ENCODE measurements at places on chromosomes 16 and 17. TPM values are rescaled to one million over a fixed set of nuclear protein-coding genes. Genes with fewer than 3 reads are reported as not detected.
A peak's percentile ranks its signal among the peaks of the same experiment; 100 is the strongest.

- no peak for DNase-seq
Measured at GRCh38 chr17:9677411-9677810, 32.1 kb downstream of the USP43 start.

- DNase-seq: no peak
Measured at GRCh38 chr17:42883802-42884558, 16.6 kb upstream of the G6PC1 start.

- peak; percentile 66 for DNase-seq
Measured at GRCh38 chr16:87048730-87049115, 268.5 kb downstream of the C16orf95 start.

DNA sequence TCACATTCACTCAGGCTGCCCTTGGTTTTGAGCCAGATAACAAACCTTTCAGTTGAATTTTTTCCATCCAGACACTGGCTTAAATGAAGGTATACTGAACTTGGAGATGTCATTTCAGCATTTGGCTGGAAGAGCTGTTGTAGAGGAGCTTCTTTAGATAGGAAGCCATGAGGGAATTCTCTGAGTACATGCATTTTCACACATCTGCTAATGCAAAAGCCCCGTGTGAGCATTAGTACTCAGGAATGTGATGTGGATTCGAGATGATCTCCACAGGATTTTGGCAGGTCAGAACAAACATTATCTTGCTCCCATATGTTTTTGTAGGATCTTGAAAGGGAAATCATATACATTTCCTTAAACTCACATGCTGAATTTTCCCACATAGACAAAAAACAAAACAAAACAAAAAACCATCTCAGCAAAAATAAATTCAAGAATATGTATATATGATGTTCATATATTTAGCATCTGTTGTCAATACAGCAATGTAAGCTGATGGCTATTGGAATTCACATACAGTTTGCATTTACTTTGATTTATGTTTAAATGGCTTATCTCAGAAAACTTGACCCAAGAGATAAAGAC lies 277.2 kb upstream of the TBX2 start:
- peak; percentile 73 for DNase-seq

DNA sequence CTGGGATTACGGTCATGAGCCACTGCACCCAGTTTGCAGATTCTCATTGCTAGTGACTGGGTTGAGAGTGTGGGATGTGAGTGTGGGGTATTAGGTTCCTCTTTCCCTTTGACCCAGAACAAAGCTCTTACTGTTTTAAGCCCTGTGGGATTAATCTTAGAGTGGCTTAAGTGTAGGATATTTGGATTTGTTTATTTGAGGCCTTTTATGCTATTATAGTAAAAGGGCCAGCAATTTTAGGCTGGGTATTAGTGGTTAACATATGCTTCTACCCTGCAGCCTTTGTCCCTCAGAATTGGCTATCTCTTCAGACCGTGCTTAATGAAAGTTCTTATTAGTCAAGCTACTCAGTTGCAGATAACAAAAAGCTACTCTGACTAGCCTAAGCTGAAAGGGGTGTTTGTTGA lies 3.2 kb downstream of the SGF29 start:
- DNase-seq: no peak

- DNase-seq: no peak
Measured at GRCh38 chr17:1978396-1978949, 46.7 kb downstream of the RTN4RL1 start.

DNA sequence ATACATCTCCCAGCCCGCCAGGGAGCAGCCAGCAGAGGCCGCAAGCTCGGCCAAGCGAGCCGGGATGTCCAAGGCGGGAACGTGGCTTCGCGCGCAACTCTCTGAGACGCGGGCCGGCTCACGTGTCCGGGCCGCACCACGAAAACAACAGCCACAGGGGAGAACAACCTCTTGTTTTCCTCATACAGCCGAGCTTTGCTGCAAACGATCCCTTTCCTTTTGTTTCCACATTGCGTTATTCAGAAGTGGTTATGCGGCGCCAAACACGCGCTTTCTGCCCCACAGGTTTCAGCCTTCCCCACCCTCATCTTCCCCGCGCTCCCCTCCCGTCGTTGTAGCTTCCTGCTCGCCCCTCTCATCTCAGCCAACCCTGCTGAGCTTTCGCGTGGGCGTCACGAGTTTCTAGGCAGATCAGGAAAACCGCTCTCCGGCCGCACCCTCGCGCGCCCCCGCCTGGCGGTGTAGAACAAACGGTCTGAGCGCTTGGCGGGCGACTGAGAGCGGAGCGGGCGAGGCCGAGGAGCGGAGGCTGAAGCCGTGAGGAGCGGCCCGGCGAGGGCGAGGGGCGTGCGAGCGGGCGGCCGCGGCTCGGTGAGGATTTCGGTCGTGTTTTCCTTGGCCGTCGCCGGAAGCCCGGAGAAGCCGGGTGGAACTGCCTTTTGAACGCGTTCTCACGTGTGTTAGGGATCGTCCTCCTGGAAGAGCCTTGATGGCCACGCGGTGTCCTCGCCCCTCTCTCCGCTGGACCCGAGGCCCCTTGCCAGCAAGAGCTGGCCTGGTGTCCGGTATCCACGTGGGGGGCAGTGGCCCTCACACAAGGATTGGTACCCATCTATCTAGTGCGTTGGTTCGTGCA lies 6.6 kb upstream of the SMARCD2 start:
- DNase-seq: peak; percentile 93

GRCh38 chr16:52399116-52399515 lies 147.8 kb downstream of the TOX3 start:
- no peak for DNase-seq

DNA sequence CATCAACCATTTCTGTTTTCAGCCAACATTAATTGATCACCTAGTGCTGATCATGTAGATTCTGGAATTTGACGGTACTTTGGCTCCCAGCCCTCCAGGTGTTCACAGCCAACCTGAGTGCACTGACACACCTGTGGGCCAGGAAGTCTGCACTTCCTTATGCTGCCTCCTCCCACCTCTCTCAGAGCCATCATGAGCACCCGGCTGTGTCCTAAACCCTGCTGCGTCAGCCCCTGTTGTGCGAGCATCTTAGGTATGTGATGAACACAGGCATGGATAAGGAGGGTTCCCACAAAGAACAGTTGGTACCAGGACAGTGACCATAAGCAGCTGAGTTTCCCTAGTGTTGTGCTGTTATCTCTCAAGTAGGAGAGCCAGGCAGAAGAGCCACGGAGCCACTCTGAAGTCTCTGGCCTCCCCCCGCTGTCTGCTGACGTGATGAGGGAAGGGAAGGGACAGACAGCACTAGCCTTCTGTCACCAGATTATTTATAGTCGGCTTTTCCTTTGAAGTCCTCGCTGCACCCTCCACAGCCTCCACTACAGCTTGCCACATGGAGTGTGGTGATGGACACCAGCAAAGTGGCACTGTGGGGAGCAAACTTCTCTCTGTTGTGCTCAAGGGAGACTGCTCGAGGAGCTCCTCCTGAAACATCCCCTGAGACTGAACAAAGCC lies 162.8 kb upstream of the ANKFN1 start:
- peak; percentile 18 for DNase-seq

- DNase-seq: no peak
Measured at GRCh38 chr17:78300962-78301820, 58.7 kb downstream of the SOCS3 start.

GRCh38 chr16:595942-596735 lies 6.3 kb downstream of the RAB40C start:
- no peak for DNase-seq

DNA sequence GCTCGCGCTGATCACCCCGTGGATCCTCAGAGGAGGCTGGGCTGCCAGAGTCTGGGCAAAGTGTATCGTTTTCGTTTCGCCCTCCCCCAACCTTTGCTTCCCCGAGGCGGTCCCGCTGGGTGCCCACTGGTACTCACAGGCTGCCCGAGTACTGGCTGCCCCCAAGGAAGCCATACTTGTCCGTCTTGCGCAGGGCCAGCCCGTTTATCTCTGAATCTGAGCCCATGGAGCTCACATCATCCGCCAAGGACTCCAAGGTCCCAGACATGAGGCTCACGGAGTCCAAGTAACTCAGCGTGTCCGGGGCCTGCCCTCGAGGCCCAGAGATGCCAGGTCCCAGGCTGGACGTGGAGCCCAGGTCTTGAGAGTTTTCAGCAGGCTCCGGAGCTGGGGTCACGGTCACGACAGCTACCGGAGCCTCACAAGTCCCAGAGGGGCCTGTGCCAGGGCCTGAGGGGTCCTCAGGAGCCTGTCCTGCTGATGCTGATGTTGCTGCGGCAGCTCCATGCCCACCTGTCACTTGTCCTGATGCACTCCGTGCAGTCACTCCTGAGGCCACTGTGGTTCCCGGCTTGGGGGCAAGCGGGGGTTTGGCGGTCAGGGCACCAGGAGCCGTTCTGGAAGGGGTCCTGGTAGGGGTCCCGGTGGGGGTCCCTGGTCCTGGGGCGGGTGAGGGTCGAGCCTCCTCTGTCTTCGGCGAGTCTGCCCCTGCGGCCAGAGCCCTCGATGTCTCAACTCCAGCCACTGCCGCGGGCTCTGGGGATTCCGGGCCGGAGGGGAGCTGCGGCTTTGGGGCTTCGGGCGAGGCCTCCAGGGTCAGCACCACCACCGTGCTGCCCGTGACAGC lies 980 bp downstream of the TBC1D10B start:
- peak; percentile 43 for DNase-seq

DNA sequence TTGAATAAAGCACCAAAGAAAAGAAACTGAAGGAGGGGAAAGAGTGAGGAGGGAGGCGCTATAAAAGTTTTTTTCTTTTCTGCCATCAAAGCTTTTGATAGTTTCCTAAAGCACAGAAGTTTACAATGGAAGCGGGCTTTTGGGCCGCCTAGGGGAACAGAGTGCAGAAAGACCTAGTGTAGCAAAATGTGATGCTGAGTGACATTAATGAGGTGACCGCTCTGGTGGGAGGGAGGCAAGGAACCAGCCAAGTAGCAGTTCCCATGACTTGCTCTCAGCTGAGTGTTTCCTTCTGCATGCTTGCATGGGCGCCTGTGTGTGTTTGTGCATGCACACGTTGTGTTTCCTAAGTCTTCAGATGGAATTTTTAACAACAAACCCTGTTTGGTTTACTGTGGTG lies 15.5 kb downstream of the MSI2 start:
- no peak for DNase-seq

DNA sequence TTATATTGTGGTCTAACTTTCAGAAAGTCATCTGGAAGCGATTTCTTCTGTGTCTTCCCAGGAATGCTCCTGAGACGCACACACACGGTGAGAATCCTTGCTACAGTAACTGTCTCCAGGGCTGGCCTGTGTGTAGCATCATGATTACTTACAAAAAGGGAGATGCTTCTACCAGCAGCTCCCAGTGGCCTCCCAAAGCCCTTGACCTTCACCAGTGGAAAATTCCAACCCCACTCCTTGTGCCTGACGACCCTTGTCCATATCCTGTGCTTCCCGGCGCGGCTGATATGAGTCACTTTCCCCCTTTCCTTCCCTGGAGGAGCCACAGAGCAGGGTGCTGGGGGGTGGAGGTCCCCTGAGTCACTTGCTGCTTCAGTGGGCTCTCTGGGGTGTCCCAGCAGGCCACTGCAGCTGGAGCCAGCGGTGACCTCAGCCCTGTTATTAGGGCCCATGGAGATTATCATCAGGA lies 22.1 kb upstream of the NAT9 start:
- DNase-seq: peak; percentile 72

DNA sequence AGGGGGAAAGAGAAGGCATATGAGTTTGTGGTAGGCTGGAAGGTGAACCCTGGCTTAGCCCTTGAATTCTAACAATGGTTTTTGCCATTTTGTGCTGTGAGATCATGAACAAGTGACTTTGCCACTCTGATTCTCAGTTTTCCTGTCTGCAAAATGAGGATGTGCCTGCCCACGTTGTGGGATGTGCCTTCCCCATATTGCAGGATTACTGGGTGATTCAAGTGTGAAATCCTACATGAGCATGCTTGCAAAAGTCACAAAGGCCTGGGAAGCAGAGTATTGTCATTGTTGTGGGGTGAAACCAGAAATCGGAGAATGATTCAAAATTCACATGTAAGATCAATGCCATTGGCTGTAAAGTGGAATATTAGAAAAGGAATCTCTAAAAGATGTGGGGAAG lies 28.6 kb upstream of the TVP23A start:
- DNase-seq: no peak

- peak; percentile 97 for DNase-seq
Measured at GRCh38 chr17:73192894-73193701, at the start of gene COG1. TSS of gene COG1 (plus strand) at chr17:73193055. CDS start at chr17:73193070, 15 bp downstream.

DNA sequence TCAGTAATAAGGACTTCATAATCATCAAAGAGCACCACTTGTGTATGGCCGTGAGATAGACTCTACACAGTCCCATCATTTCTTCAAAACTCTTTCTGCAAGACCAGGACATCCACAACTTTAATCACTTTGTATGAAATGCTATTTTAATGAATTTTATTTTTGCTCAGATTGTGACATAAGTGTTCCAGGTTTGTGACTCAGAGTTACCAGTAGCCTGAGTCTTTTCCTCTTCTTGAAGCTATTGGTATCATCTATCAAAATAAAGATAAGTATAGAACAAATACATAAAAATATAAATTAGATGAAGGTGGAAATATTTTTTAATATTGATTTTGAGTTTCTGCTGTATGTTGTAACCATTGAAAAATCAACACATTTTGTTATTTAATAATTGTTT lies 16.6 kb upstream of the VWA3A start:
- no peak for DNase-seq

DNA sequence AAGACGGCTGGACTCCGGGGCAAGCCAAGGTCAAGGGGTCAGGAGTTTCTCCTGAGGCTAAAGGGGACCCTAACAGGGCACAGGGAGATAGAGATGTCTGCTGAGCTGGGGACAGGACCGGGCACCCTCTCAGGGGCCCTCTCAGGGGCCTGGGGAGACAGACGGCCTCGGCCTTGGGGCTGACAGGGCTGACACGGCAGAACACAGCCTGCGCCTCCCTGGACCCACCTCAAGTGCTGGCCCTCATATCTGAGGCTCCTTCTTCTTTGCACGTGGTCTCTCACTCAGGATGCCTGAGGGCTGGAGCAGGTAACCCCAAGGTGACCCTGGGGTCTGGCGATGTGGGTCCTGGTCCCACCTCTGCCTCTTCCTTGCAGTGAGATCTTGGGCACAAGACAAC lies 186.9 kb upstream of the TNRC6C start:
- no peak for DNase-seq

Gene DNAJA3
- 28.4 TPM for polyA plus RNA-seq

Gene KRTAP3-2
- polyA plus RNA-seq: 1.6 TPM

Gene TVP23A
- polyA plus RNA-seq: 2.6 TPM

Gene RAB37
- 1.7 TPM for polyA plus RNA-seq

Gene CHMP6
- 22.6 TPM for polyA plus RNA-seq

Gene ITGAX
- 0.43 TPM for polyA plus RNA-seq

Gene EVI2B
- polyA plus RNA-seq: 2.5 TPM

Gene CCL3
- polyA plus RNA-seq: 3.8 TPM

Gene DHX58
- polyA plus RNA-seq: 4.2 TPM

Data from muscle of leg (tissue), 16 donors.